ENCODE measurements at places on chromosomes 7 and 10.

GRCh38 chr10:113547426-113547825 lies 5.4 kb upstream of the HABP2 start:
- no peak for DNase-seq

GRCh38 chr7:14973712-14974428 lies 71.3 kb upstream of the DGKB start:
- DNase-seq = no peak

DNA sequence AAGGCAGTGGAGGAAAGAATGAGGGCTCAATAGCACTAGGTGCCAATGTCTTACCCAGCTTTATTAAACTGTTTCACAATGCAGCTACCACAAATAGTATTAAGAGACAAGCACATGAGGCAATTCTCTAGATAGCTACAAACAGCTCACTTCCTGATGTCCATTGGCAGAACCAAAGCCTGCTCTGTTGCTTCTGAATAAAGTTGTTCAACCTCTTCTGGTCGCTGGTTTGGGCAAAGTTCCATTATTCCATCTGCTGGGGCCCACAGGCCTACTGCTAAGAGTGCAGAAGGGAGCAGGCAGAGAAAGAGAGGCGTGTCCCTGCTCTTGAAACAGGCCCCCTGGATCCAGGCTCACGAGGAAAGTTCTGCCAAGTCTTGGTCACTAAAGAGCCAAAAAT lies 173.9 kb downstream of the ZNF438 start:
- DNase-seq = no peak

GRCh38 chr7:30352169-30352568 lies 67.8 kb downstream of the ZNRF2 start:
- no peak for DNase-seq

DNA sequence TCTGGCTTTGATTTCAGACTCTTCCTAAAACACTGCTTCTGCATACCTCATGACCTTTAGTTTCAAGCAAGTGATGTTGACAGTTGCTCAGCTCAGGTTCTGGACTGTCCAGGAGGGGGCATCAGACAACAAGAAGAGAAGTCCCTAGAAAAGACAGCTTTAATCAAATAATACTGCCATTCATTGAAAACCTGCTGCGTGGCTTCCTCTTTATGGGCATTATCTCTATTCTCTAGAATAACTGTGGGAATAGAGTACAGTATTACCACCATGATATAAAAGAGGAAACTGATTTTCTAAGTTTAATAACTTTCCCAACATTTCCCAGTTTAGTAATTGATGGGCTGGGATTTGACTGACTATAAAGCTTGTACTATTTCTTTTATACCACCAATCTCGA lies 170.4 kb downstream of the SNX13 start:
- DNase-seq = peak; percentile 38

- no peak for DNase-seq
Measured at GRCh38 chr7:30270921-30271320, 13.5 kb upstream of the ZNRF2 start.

DNA sequence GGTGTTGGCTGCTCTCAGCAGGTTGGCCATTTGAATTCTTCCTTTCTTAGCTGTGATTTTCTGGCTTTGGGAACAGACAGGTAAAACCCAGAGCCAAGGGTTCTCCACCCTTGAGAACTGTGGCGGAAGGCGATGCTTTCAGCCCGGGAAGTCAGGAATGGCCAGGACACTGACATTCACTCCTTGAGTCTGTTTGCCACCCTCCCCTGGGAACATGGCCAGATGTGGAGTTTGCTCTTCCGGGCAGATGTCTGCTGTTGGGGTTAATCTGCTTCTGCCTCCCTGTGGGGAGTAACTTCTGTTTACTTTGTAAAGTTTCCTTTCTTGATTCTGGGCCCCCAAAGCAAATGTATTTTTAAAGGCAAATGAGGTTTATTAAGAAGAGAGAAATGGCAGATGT lies 17.7 kb downstream of the GATA3 start:
- no peak for DNase-seq

DNA sequence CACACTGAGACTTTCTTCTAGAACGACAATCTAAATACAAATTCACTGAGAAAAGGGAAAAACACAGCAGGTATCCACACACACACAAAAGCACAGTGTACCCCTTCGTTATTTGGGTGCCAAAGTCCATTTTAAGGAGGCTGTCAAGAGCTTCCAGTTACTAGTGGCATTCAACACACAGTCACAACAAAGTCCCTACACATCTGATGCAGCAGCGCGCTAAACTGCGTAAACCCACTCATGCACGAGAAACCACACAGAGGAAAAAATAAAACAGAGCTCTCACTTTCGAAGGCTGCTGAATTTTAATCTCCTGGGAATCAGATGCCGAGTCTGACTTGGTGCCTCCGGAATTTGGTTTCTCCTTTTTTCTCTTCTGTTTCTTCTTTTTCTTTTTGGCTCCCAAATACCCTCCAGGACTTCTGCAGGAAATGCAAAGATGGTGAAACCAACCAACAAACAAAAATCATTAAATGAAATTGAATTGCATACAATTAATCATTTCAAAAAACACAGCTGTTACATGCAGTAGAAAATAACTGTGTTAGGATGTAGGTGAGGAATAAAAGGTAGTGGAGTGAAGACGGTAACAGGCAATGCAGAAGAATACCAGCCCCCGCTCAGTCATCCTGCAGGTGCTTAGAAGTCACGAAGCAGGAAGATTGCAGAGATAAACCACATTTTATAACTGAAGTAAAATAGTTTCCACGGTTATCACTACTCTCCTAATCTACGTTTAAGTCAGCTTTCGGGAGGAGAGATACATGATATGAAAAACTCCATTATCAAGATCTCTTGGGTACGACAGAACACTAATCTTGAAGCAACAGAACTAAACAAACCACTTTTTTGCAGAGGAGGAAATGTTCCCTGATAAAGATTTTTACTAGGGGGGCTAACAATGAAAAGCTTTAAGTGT lies 27.1 kb downstream of the NMT2 start:
- no peak for DNase-seq

DNA sequence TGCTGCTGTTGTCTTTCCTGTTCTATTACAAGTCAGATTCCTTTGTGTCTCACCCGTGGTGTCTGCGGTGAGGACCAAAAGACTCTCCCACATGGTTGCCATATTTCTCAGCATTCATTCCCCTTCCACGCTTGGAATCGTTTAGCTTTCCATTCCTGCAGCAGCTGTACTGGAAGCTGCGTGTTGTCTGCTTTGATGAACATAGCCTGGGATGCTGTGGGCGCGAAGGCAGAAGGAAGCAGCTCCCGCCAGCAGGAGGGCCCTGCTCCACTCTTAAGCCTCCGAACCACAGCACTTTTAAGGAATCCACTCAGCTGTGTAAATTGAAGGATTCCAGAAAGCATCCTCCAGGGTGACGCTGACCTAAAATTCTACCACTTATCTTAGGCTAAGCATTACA lies 303.6 kb upstream of the PITRM1 start:
- no peak for DNase-seq

GRCh38 chr7:28465697-28466096 lies 53.4 kb downstream of the CREB5 start:
- DNase-seq = no peak

DNA sequence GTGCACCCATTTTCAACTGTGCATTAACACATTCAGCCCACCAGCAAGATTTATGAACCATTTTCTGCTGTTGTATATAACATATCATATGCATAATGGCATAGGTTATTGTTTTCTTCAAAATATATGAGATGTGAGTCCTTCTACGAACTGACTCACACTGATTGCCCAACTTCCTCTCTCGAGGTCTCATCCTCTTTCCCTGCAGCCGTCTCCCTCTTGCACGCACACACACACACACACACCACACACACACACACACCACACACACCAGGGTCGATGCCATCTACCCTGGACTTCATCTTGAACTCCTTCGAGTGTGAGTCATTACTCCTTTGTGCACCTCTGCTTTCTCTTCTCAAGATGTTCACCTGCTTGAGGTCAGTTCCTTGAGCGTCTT lies 36.7 kb downstream of the EGFR start:
- no peak for DNase-seq

DNA sequence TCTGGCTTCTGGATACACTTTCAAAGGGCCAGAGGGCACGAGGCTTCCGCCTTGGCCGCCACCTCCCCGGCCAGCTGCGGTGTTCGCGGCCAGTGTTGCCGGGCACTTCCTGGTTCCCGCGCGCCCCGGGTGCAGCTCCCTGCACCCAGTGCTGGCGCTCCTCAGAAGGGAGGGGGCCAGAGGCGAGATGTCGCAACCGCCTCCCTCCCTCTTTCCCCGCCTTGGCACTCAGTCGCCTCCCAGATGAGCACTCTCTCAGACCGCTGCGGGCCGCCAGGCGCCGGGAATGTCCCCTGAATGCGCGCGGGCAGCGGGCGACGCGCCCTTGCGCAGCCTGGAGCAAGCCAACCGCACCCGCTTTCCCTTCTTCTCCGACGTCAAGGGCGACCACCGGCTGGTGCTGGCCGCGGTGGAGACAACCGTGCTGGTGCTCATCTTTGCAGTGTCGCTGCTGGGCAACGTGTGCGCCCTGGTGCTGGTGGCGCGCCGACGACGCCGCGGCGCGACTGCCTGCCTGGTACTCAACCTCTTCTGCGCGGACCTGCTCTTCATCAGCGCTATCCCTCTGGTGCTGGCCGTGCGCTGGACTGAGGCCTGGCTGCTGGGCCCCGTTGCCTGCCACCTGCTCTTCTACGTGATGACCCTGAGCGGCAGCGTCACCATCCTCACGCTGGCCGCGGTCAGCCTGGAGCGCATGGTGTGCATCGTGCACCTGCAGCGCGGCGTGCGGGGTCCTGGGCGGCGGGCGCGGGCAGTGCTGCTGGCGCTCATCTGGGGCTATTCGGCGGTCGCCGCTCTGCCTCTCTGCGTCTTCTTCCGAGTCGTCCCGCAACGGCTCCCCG lies at the start of gene FFAR4:
Gene FFAR4 (plus strand): TSS at position 231 of the 842 bp plus-strand sequence. CDS start 56 bp downstream, at position 287.
- no peak for DNase-seq

DNA sequence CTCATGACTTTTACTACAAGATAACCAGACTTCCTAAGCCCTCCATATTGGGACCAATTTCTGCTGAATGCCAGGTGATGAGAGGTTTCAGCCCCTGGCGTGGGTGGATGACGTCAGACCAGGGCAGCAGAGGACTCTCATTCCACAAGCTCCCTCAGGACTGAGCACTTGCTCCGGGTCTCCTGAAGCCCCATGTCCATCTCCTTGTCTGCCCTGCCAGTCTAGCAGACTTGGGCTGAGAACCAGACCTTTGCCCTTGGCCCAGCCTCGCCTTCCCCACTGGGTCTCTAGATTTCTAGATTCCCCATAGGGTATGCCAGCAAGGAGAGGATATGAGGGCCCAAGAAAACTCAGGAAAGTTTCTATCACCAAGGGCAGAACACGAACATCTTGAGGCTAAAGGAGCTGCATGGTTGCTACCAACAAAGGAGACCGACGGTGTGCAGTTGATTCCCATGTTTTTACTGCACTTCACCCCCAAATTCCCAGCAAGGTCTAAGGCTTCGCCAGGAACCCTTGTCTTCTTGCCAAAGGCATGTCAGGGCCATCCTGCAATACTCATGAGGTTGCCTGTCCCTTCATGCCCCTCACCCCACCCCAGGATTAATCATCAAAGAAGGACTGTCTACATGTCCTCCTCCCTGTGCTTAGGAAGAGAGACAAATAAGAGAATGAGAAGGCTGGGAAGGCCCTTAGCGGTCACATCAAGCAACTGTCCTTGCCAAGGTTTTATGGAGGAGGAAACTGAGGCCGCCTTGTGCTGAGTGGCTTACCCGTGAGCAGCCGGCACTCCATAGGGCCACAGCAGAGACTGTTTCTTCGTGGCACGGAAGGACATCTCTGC lies 96.5 kb upstream of the MACROH2A2 start:
- DNase-seq = no peak

DNA sequence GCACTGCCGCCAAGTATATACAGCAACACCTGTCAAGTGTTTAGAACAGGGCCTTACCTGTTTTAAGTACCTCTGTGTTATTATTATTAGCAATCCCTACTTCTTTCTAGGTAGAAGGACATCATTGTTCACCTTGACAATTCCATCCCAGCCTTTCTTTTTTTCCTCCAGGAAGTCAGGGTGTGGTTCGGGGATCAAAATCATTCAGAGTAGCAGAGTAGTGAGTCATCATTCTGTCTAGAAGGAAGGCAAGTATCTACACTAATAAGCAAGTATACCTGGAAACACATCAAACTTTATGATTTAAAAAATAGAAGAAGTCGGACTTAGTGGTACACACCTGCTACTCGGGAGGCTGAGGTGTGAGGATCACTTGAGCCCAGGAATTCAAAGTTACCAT lies 25.5 kb upstream of the CAPZA2 start:
- DNase-seq = peak; percentile 23

DNA sequence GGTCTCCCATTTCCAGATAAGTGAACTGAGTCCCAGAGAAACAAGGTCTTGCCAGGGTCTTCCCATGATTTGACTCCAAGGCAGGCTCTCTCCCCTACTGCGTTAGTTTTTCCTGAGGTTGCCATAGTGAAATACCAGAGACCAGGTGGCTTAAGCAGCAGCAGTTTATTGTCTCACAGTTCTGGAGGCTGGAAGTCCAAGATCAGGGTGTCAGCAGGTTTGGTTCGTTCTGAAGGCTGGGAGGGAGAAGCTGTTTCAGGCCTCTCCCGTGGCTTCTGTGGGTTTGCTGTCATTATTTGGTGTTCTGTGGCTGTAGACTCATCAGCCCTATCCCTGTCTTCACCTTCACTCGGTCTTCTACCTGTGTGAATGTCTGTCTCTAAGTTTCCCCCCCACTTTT lies 129.9 kb downstream of the GRK5 start:
- no peak for DNase-seq

DNA sequence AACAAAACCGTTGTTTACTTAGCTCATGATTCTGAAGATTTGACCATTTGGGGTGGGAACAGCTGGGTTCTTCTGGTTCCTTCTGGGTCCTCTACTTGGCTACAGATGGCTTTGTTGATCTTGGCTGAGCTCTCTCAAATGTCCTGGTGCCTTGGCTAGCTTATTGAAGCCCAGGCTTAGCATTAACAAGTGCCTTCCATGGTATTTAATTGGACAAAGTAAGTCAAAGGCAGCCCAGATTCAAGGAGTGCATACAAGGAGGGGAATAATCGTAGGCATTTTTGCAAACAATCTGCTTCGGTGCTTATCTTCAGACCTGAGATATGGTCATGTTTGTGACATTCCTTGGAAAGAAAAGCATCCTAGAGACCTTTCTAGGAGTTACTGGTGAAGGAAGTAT lies 81.4 kb downstream of the ADCYAP1R1 start:
- no peak for DNase-seq

DNA sequence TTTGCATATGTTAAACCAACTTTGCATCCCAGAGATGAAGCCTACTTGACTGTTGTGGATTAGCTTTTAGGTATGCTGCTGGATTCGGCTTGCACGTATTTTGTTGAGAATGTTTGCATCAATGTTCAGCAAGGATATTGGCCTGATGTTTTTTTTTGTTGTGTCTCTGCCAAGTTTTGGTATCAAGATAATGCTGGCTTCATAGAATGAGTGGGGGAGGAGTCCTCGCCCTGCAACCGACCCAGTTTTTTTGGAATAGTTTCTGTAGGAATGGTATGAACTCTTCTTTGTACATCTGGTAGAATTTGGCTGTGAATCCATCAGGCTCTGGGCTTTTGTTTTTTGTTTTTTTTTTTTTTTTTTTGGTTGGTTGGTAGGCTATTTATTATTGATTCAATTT lies 147.9 kb downstream of the AHR start:
- no peak for DNase-seq

Measured in H54 (cell line).